Hepatic stellate cell (primary cell): ENCODE measurements at places on chromosomes 2 and 18.

DNA sequence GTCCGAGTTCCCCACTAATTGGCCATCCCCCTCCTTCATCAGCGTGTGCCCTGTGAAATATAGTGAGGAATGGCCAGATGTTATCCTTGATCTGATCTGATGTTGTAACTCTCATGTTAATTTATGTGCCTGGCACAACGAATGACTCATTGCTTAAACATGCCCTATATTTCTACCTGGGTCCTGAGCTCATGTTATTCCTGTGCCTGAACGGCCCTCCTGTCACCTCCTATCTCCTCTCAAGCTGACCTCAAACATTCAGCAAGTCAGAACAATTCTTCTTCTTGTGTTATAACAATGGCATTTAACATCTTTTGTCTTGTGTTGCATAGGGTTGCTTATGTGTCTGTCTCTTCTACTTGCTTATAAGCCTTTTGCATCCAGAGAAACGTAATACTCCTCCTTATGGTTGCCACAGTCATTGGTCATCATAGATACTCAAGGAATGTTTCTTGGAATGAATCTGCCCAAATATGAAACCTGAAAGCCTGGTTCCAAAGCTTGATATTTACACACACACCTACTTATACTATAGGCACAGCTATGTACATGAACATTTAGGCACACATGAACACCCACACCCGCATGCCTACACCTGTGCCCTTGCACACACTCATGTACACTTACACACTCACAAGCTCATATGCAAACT lies 80.2 kb upstream of the PHLPP1 start:
- DNase-seq: no peak

- no peak for DNase-seq
Measured at GRCh38 chr2:205462681-205463345, 219.5 kb upstream of the NRP2 start.

DNA sequence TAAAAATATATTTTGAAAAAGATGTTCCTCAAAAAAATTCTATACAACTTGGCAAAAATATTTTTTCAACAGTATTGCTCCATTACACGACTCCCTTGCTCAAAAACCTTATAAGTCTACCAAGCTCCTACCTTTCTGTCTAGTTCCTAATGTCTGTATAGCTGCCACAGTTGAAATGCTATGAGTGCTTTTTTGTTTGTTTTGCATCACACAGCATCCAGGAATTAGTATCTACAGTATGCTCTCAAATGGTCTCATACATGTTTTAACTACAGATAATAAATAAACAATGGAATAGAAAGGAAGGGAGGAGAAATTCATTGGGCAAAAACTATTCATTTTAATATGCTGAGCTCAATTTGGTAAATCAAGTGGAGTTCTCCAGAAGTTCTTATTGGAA lies 17.3 kb downstream of the ACADL start:
- no peak for DNase-seq

DNA sequence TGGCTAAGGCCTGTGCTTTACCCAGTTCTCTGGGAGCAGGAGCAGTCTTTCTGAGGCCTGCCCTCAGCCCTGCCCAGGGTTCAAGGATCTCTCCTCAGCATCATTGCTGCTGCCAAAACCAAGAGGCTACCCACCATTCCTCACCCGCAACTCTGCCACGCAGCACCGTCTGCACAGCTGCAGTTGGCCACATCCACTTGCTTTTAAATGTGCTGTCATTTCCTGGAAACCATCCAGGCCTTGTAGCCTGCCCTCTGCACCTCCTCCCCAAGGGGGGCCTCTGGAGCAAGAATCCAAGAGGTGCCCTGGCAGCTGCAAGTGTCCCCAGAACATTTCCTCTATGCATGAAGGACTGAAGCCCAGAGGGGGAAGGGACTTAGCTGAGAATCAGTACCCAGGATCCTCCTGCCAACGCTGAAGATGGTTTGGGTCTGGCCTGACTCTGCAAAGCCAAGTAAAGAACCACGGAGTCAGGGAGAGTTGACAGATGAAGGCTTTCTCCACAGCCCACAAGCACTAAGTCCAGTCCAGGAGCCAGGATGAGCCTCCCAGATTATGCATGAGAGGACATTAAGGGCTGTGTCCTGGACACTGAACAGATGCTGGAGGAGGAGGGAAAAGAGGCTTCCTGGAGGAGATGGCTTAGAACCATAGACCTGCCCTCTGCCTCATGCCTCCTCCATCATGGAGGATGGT lies 14.9 kb downstream of the EMX1 start:
- no peak for DNase-seq

DNA sequence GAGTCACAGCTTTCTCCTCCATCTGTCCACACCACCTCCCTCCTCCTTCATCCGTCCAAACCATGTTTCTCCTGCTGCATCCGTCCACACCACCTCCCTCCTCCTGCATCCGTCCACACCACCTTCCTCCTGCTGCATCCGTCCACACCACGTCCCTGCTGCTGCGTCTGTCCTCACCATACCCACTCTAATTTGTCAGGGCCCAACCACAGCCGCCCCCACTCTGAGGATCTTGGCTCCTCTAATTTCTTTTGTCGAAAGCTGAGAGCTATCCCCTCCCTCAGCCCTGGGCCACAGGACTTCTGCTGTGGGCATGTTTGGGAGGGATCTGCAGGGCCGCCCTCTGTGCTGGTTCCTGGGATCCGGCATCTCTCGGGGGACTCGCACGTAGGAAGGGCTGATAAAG lies 67.4 kb downstream of the TPO start:
- no peak for DNase-seq

DNA sequence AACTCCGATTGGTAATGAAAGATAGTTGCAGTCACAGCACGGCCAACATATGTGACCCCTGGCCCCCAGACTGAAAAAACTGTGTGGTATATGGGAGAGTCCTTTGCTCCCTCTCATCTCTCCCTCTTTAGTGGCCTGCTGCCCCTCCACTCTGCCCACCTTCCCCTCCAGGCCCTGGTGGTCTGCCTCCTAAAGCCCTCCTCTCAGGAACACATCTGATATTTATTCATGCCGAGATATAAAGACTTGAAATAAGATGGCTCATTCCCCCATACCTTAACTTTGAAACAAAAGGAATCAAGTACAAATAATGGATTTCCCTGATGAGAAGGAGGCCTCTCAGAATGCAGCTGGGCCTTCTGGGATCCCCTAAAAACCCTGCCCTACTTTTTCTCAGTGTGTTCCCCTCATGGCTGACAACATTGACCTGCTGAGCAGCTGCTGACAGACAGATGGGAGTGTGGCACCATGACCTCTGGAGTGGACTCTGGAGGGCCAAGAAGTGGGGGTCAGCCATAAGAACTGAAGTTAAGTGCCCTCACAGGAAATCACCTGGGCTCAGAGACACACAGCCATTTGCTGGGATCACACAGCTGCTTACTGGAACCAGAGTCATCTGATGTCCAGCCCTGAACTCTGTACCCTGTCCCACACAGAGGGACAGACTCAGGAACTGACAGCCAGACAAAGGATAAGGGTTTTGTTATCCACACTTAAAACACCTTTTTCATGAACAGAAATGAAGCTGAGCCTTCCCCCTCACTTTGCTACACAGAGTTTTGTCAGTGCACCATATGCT lies 39.8 kb upstream of the ST8SIA3 start:
- DNase-seq: no peak

DNA sequence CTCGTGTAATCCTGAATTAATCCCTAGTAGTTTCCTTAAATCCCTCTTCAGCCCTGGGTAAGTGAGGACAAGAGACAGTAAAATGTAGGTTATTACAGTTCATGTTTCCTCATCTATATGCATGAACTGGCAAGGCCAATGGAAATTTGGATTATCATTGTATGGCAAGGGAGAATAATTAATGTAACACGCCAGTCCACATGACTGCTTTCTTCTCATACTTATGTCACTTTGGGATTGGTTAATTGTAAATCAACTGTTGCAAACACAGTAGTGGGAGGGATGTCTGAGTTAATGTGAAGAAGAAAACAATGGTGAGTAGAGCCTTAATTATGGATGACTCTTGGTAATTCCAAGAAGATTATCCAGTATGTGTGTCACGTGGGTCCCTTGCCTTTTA lies 1.7 kb upstream of the SERPINB7 start:
- DNase-seq: no peak

- DNase-seq: no peak
Measured at GRCh38 chr18:51614967-51615571, 417.6 kb upstream of the MEX3C start.

DNA sequence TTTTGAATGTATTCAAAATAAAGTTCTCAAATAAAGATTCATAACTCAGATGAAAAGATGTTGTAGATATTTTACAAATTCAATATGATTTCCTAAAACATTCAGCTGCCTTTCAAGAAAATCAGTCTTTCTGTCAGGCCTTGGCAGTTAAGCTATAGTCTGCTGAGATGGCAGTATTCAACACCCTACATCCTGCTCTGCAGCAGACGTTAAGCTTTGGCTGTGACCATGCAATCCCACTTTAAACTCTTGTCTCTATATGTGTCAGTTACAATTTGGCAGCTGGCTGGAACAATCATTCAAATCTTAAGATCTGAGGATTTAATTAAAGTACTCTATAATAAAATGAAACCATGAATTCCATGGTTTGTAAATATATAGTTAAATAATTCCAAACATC lies 567.3 kb upstream of the ZNF804A start:
- DNase-seq: no peak

DNA sequence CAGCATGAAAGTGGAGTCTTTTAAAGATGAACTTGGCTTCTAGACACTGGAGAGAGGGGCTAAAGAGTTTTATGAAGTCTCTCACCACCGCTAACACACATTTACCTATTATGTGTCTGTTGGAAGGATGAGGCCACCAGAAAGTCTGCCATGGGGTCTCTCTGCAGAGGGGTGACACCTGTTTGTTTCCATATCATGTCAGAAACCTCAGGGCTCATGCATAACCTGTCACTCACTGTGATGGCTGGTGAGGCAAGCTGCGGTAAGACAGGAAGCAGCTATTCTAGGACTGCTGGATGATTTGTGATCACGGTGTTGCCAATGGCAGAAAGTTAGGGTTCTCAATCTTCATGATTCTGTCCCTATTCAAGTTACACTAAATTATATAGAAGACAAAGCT lies 60.8 kb upstream of the DNMT3A start:
- DNase-seq: no peak

DNA sequence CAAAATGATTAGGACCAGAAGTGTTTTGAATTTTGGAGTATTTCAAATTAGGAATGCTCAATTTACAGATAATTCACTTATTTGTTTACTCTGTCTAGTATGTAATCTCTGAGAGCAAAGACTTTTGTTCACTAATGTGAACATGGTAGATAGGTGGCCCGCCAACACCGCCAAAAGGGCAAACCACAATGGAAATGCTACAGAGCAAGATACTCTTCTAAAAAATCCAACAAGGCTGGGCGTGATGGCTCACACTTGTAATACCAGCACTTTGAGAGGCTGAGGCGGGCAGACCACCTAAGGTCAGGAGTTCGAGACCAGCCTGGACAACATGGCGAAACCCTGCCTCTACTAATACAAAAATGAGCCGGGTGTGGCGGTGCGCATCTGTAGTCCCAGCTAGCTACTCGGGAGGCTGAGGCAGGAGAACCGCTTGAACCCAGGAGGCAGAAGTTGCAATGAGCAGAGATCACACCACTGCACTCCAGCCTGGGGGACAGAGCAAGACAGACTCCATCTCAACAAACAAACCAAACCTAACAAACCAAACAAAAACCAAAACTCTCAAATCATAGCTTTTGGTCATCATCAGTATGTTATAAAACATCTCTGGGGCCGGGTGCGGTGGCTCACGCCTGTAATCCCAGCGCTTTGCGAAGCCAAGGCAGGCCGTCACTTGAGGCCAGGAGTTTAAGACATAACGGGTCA lies 2.4 kb downstream of the CCT4 start:
- no peak for DNase-seq

DNA sequence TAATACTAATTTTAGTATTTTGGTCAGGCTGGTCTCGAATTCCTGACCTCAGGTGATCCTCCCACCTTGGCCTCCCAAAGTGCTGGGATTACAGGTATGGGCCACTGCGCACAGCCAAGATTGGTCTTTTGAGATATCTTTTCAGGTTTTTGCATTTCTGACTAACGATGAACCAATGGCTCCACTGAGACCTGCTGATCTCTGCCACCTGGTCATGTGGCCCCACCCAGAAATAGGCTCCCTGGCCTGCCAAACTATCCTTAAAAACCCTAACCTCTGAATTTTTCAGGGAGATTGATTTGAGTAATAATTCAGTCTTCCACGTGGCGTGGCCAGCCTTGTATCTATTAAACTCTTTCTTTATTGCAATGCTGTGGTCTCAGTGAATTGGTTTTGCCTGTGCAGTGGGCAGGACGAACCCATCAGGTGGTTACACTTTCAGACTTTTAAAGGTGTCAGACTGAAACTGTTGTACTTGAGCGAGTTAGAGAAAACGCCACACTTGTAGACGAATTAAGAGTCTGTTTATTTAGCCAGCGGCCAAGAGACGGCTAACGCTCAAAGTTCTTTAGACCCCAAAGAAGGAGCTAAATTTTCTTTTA lies 85.8 kb upstream of the MSH6 start:
- DNase-seq: no peak
